ENCODE measurements at places on chromosomes 3 and 15.

GRCh38 chr15:89146366-89146765 lies 58.1 kb downstream of the ABHD2 start:
- DNase-seq: no peak

DNA sequence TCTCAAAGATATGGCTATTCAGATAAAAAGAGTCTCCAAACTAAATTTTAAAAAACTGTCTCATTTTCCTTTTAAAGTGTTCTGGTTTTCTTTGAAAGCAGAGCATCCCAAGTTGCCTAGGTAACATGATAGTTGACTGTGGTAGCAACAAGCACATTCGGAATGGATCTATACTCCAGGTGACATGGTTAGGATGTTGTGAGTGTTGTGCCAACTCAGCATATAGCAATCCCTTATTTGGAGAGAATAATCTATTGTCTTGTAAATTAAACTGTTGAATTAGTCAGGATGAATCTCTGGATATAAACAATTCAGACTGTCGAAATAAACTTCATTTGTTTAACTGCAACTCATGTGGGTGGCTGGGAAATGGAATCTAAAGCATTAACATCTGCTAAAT lies 418.6 kb downstream of the TUSC7 start:
- DNase-seq: no peak

GRCh38 chr15:98758224-98758623 lies 109.9 kb downstream of the IGF1R start:
- no peak for DNase-seq

DNA sequence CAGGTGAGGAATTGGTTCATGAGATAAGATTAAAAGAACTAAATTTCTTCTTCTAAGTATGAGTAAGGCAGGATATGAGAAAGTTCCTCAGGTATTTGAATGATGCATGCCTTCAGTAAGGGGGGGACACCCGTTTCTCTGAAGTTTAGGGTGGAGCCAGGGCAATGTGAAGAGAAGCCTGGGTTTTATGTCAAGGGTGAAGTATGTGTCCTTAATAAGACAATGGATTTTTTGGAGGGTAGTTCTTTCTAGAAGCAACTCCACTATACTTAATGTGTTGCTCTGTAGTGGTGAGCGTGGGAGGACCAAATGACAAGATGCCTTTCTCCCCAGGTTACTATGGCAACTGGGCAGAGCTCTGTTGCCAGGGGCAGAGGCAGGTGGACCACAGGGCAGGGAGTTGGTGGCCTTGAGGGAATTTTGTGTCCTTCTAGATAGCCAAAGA lies 44.0 kb downstream of the PHLDB2 start:
- no peak for DNase-seq

GRCh38 chr3:34683851-34684250 lies 885.4 kb downstream of the PDCD6IP start:
- DNase-seq: peak; percentile 6

- no peak for DNase-seq
These were observed 383.9 kb upstream of the TMCO5A start for GRCh38 chr15:37550360-37551024.

DNA sequence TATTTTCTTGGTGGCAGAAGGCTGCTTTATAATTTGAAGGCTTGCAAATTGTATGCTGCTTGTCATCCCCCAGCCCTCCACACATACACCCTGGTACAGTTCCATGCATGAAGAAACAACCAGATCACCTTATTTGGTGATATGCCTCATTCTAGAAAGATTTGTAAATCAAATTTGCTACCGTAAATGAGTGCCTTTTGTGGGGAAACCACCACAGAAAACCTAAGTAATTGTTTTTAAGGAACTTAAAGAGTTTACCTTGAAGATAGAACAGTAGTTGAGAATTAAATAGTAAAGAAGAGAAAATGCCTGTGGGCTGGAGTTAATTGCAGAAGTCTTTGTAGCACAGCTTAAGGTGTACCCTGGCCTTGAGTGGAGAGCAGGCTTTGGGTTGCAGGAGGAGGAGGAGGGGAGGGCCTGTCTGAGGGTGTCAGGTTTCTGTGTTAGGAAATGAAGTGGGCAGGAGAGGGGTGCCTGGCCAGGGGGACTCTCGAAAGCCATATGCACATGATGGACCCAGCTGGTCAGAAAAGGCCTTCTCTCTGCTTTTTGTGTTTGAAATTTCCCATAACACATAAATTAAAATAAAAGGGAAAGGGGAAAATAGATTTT lies 6.9 kb downstream of the NIPA2 start:
- DNase-seq: no peak

DNA sequence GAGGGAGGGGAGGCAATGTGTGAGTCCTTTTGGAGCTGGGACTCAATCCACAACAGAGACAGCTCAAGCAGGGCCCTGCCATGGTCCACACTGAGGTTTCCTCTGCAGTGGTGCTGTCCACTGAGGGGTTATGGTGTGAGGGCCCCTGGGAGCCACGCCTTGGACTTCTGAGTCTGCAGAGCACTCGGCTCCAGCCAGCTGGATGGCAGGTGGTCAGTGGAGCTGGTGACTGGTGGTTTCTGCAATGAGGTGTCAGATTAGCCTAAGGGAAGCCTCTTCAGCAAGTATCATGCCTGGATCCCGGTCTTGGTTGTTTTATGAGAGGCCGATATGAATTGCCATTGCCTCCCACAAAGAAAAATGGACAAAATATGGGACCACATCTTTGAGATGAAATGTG lies 21.7 kb downstream of the LSM3 start:
- no peak for DNase-seq

DNA sequence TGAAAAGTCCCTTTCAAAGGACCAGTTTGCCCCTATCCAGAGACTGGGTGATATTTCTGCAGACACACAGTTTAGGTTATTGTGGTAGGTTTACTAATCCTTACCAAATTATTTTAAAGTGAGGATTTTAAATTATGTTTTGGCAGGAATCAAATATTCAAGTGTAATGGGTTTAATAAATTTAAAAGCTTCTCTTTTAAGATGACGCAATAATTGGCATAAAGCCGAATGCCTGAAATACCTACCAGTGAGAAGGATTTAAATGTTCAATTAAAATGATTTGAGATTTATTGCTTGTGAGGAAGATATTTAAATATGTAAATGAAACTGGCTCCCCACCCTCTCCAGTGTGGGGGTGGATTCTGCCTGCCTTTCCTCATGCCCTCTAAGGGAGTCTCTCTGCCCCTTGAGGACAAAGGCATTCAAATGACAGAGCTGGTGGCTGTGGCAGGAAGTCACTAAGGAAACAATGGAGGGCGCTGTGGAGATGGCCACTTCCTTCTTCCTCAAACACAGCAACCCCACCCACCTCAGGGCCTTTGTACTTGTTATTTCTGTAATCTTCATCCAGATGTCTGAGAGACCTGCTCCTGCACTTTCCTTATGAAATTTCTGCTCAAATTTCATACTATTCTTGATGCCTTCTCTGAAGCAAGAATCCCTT lies 131.7 kb downstream of the TNIK start:
- peak; percentile 25 for DNase-seq

- DNase-seq: no peak
These were observed 162.0 kb upstream of the STT3B start for GRCh38 chr3:31370681-31371080.

DNA sequence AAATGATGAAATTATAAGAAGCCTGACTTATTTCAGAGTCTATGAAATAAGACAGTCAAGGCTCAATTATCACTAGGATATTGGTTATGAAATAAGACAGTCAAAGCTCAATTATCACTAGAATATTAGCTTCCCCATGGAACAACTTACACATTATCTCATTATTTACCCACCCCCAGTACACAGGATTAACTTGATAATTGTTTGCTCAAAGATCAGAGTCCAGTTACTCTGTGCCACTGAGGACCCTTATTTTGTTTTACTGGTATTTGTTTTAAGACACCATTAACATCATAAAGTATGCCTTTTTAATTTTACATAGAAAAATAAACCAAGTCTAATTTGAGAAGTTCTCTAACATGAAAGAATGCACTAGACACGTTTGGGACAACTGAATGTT lies 225.4 kb downstream of the SI start:
- no peak for DNase-seq

- no peak for DNase-seq
These were observed 26.2 kb downstream of the ANAPC13 start for GRCh38 chr3:134459562-134459961.

DNA sequence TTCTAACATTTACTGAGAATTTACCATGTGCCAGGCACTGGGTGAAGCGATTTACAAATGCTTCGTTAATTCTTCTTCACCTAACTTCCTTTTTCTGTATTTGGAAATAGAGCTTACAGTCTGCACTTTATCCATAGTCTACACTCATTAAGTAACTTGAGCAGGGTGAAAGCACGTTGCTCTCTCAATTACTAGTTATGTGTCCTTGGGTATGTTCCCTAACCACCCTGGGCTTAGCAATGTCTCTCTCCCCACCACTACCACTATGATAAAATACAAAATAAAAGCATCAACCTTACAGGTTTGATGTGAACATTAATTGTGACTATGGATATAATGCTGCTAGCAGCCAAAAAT lies 172.9 kb upstream of the SLC2A2 start:
- no peak for DNase-seq

DNA sequence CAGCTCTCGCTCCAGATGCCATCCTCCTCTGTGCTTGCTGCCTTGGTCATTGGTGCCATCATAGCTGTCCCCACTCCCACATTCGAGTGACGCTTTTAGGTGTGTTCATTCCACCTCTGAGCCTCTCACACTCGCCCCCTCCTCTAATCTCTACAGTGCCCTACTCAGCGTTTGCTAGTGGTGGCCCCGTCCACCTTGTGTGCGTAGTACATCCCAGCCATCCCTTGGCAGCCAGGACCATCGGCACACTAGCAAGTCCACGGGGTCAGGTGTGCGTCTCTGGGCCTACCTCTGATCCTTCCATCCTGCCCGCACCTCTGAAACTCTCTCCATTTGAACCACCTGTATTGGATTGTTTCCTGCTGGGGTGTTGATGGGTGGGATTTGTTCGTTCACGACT lies 54.2 kb upstream of the RGMA start:
- no peak for DNase-seq

DNA sequence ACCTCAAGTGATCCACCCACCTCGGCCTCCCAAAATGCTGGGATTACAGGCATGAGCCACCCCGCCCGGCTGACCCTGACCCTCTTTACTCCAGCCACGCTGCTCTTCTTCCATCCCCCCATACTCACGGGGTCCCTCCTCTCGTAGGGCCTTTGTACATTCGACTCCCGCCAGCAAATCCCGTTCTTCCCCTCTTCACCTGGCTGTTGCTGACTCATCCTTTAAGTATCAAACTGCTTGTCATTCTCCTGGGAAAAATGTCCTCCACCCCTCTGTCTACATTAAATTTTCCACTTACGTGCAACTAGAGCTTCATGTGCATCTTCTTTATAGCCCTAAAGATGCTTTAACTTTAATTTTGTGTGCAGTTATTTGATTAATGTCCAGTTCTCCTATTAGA lies 203.1 kb downstream of the OPA1 start:
- DNase-seq: no peak

GRCh38 chr15:61640756-61641155 lies 411.7 kb upstream of the RORA start:
- DNase-seq: no peak

DNA sequence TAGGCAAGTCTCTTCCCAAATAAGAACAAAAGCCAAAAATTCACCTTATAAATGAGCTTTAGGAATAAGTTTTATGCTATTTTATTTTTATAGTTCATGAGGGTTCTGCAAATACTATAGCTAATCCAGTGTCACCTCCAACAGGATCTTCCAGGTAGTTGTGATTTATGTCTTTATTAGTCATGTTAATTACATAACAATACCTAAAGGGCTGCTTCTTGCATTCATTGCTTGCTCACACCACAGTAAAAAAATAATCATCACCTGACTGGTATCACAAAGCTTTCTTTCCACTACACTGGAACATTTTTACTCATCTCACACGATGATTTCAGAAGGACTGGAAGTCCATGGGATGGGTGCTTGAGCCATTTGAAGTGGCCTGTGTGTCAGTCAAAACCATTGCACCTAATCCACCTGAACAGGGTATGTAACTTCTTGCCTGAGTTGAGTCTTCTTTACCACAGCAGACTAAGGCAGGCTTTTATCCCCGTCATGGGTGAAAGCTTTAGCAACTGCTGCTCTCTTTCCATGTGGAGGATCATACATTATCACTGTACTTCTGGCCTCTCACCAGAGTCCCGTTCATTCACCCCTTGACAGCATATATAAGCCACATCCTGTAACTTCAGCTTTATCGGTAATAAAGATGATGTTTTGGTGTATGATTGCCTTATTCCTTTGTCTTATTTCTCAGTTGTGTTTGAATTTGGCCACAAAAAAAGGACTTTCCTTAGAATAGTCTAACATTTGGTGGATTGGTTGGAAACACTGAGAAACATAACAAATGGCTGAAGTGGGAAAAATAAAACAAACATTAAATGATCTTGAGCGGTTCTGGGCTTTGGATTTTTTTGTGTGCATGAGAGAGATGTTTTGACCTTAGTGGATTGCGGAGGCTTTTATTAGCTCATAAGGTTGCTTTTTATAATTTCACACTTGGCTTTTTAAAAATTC lies 382.6 kb upstream of the THBS1 start:
- DNase-seq: no peak

DNA sequence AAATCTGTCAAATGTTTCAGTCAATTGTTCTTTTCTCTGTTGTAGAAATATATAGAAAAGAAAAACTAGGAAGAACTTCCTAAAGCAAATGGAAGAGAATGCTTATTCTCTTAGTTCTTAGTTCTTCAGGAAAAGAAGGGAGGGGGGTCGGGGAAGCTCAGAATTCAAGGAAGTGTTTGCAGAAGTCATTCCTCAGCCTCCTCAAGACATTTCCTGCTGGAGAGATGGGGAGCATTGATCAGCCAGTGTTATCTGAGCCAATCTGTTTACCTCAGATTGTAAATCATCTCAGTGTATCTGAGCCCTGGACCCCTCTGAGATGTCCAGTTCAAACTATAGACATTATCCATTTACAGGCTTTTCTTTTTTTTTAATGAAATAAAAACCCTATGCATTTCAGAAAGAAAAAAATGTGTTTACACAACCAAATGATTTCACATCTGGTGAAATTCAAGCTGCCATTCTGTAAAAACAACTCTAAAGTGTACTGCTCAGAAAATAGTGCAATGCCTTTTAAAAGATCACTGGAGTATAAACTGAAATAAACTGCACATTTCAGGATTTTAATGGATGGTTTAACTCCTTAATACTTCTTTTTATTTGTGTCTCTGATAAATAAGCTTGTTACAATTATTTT lies 460.7 kb downstream of the ROBO1 start:
- peak; percentile 3 for DNase-seq

DNA sequence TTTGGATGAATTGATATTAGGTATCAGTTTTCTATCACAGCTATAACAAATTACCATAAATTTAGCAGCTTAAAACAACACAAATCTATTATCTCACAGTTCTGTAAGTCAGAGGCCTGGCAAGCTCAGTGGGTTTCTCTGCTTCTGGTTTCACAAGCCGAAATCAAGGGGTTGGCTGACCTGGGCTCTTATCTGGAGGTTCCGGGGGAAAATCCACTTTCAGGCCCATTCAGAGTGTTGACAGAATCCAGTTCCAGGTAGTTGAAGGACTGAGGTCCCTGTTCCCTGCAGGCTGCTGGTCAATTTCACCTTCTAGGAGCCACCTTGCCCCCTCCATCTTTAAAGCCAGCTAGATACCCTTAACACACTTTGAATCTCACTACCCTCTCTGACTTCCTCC lies 11.1 kb upstream of the HHATL start:
- no peak for DNase-seq

- DNase-seq: no peak
These were observed 119.7 kb upstream of the DLG1 start for GRCh38 chr3:197417911-197418618.

All from midbrain (tissue), 1 donor.